IPS DF 6.9 (cell line): ENCODE measurements at places on chromosomes 5 and 9.

DNA sequence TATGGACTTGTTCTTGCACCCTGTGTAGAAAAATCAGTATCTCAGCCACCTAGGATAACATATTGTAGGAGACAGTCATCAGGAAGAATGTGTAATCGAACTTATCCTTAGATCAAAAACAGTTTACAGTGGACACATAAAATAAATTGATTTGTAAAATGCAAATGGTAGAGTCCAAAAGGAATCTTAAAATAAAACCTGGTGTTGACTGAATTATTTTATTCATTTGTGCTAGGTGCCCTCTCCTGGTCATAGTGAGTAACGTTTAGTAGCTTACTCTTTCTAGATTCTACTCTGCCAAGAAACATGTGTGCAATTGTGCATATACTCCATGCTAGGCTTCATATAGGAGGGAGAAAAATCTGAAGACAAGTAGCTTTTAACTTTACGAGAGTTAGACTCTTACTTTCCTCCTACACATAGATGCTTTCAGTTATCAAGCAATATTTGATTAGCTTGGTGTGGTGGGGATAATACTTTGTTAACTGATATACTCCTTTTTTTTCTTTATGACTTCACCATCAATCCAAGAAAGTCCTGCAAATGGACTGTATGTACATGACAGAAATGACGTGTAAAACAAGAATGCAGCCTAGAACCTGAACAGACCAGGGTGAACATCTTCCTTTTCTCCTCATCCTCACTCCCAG is 23.7 kb upstream of the LOX start:
- no peak for DNase-seq

- no peak for DNase-seq
These were observed 10.9 kb downstream of the SEC24A start for GRCh38 chr5:134659456-134659855.

DNA sequence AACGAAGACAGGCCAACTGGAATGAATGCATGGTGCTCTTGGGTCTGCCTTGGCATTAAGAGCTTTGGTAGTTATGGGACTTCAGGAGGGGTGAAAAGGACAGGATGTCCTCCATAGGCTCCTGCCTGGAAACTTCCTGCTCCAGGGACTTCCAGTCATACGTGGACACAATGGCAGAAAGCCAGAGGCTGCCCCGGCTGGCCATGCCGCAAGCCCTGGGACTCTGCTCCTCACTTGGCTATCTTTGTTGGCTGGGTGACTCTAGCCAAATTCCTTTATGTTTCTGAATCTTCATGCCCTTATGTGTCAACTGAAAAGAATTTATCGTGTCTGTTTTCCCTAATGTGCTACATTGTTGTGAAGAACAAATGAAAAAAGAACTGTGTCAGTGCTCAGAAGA is 136.9 kb downstream of the SIL1 start:
- no peak for DNase-seq

GRCh38 chr5:134989266-134989830 is 21.6 kb downstream of the CATSPER3 start:
- DNase-seq, result no peak

GRCh38 chr9:111598733-111599091 is 735 bp downstream of the PTGR1 start:
- DNase-seq, result no peak
